ENCODE measurements at places on chromosomes 2 and 18.

DNA sequence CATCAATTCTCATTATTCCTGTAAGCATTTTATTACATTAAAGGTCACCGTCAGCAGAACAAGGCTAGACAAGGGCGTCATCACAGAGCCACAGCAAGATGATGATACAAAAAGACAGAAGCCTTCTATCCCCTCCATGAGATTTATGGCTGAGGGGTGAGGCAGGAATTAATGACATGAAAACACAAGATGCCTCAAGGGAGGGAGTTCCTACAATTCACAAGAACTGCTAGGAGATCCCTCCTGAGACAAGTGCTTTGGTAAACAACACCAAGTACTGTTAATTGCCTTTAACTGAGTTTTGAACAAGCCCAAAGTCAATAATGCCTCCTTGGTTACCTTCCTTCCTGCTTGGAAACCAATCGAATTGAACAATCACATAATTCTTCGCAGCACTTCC is 14.1 kb downstream of the ADD2 start:
- DNase-seq, result no peak

DNA sequence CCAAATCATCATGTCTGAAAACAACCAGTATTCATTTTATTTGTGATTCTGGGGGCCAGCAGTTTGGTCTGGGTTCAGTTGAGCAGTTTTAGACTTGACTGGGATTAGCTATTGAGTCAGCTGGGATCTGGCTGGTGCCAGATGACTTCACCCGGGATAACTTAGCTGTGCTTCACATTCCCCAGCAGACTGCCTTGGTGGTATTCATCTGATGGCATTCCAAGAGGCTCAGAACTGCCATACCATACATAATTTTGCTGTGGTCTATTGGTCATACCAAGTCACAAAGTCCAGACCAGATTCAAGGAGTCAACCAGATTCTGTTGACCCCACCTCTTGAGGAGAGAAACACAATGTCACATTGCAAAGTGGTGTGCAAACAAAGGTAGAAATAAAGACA is 7.8 kb upstream of the FSHR start:
- DNase-seq, result no peak

DNA sequence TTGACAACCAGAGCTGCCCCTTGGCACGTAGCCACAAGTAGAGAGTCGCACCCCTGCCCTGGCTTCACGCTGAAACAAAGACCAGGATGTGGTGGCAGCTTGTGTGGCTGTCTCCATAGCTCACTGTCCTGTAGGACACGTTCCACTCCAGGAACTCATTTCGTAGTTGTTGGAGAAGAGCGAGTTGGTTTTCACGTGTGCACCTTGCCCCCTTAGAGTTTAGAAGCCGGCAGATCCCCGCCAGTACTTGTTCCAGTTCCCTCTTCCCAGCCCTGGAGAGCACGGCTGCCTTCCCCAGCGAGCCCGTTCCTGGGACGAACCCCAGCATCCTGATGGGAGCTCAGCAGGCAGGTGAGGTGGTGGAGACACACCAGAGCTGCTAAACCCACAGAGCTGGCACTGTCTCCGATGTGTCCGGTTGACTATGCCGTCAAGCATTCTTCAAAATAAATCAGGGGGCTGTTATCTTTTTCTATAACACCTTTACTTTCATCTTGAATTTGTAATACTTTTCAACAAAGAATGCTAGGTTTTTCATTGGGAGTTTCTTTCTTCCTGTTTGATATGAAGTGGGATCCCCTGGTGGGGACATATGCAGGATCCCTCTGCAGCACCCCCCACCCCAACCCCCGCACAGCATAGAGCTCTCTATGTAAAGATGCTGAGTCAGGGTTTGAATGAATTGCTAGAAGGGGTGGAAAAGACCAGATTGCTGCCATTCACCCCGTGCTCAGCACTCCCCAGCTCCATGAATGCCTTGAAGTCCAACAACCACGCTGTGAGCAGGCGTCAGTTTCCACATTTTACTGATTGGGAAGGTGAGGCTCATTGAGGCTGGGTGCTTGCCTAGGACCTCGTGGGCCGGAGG is 44.5 kb downstream of the GREB1 start:
- no peak for DNase-seq

DNA sequence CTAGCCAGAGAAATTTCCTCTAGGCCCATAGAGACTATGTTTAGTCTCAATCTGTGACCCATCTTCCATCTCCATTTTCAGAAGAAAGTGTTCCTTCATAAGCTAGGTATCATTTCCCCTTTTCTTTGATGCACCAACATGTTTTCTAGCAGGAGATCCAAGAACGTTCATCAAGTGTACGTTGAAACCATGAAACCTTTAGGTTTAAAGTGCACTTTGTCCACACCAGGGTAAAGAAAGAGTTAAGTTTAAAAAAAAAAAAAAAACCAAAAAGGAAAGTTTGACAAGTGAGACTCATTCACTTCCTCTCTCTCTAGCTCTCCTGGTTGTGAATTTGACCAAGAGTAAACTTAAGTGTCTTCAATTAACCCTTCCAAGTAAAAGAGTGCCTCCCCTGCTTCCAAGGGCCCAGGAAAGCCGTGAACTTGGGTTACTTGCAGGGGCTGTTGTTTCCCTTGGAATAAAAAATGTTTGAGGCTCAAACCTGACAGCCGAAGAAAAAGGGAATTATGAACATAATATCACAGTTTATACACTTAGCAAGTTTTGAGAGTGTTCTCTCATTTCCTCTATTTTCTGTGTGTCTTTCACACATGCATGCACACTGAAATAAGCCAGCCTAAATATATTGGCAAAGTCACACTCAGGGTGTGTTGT is 56.7 kb downstream of the LBH start:
- no peak for DNase-seq

DNA sequence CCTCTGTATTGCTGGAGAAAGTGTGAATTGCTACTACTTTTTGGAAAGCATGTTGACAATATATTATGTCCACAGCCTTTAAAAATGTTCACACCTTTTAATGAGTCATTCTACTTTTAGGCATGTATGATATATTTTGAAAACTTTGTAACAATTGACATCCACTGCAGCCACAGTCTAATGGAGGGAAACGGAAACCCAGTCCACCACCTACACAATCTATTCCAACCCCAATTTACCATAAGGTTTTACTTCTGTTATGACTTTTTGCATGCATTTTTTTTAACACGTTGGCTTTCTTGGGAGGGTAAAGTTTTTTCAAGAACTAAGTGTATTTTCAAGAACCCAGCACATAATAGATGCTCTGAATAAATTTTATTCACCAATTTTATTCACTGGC is 38.5 kb upstream of the ATP8B1 start:
- no peak for DNase-seq

GRCh38 chr2:170213651-170214050 is 35.7 kb downstream of the MYO3B start:
- no peak for DNase-seq

GRCh38 chr2:126933711-126934091 is 35.0 kb downstream of the TEX51 start:
- no peak for DNase-seq

DNA sequence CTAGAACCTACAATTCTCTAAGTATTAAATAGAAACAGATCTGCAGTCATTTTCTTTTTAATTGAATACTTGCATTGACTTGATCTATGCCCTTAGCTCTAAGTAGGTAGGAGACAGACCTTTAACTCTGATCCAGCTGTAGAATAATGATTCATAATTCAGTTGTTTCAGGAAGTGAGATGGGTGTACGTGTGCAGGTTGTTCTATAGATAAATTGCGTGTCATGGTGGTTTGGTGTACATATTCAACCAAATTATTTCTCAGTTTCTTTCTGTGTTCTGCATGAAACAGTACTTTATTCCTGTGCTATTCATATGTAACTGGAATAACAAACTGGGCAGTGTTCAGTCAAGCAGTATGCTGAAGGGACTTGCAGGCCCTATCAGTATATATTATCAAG is 34.3 kb upstream of the CD226 start:
- no peak for DNase-seq

GRCh38 chr18:76467371-76468190 is 27.5 kb downstream of the ZNF516 start:
- no peak for DNase-seq

GRCh38 chr2:206225435-206226232 is 48.8 kb upstream of the ZDBF2 start:
- DNase-seq, result no peak

DNA sequence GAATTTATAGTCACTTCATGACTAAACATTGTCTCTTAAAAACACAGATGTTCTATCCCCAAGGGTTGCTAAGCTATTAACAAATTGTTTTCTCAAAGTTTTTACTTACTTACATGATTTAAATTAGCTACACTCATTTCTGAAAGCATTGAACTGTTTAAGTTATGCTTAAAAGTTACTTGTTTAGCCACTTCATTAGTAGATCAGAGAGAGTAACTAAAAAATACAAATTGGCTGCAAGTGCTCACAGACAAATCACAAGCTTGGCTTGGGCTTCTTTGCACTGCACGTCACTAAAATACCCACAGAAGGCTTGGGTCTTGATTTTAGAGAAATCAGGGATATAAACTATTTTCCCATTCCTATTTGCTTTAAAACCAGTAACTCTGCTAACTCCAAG is 114.1 kb upstream of the SMAD7 start:
- DNase-seq, result no peak

- no peak for DNase-seq
These were observed 52.0 kb downstream of the GATA6 start for GRCh38 chr18:22221350-22221749.

DNA sequence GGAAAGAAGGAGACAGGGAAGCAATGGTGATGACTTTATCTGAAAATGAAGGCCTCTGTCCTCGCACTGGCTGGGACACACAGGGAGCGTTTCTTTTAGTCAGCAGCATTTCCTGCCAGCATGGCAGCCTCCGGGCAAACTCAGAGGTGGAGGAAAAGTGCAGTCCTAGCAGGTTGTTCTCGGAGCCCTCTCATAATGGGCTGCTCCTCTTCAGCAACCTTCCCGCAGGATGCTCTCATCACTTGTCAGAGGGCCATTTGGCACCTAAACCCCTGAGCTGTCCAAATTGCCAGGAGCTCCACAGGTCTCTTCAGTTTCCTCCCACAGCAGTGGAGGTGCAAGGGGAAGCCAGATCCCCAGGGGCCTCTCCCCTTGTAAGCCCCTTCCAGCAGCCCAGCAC is 6.2 kb downstream of the STK39 start:
- peak; percentile 5 for DNase-seq

DNA sequence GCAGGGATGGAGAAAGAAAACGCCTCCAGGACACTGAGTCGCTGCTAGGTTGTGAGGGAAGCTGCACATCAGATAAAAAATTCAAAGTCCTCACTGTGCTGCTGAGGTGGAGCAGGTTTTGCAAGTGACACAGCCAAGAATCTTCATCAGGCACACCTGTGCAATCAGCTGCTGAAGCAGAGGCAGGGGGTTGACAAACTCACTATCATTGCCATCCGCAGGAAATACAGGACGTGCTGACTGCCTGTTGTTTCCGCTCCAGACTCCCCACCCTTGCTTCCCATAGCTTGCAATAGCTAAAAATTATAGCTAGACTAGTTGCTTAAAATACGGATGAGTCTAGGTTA is 147.8 kb upstream of the FHL2 start:
- no peak for DNase-seq

DNA sequence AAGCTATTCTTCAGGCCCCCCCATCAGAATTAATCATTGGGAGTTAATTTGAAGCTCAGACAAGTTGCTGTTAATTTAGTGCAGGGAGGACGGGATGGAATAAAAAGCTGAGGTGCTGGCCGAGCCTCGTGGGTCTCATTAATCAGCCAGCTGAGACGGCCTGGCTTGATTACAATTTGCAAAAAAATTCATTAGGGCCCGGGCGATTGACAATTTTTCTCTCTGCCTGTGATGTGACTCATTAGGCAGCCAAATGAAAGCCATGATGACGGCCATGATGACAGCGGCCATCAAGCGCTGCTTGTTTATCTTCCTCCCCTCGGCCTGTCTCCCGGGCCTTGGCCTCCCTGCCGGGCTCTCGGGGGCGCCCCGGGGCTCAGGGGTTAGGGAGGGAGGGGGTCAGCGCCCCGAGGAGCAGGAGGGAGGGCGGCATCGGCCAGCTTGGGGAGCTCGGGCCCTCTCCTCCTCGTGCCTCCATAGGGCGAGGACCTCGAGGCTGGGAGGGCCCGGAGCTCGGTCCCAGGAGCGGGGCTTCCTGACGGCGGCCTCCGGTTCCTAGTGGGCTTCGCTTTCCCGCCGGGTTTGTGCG is 5.2 kb downstream of the GBX2 start:
- DNase-seq, result no peak

- no peak for DNase-seq
These were observed 51.3 kb downstream of the USP34 start for GRCh38 chr2:61419570-61419969.

- no peak for DNase-seq
These were observed 83.7 kb downstream of the EN1 start for GRCh38 chr2:118763797-118764196.

- DNase-seq, result no peak
These were observed 44.0 kb downstream of the ARHGEF33 start for GRCh38 chr2:38933653-38934052.

DNA sequence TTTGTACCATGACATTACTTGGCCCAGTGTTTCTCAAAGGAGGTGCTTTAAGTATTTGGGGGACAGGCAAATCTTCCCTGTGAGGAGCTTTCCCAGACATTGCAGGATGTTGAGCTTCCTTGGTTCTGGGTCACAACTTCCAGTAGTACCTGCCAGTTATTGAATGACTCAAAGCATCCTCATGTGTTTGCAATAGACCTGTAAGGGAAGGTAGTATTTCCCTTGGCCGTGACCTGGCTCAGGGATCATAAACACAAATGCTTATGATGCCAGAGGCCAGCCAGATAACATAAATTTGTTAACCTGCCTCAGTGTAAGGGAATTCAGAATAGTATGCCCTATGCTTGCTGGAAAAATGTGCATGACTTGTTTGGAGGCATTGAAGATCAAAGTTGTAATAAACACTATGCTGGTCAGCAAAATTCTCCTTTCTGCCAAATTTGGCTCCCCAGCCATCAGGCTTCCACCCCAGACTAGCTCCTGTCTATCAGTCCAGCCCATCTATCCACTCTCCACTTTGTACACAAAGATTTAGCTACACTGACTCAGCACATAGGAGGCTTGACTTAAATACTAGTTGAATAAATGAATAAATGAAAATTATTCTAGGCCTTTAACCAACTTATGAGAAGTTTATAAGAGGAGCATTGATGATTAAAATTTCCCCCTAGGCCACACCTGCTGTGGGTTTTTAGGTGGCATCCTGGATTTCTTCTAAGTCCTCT is 102.0 kb upstream of the EFEMP1 start:
- no peak for DNase-seq

Data from NCI-H1092 treated with DMSO at 0.1 percent for 48 hours (cell line).